Non-pigmented ciliary epithelial cell (primary cell): ENCODE measurements at places on chromosomes 13 and 19.

DNA sequence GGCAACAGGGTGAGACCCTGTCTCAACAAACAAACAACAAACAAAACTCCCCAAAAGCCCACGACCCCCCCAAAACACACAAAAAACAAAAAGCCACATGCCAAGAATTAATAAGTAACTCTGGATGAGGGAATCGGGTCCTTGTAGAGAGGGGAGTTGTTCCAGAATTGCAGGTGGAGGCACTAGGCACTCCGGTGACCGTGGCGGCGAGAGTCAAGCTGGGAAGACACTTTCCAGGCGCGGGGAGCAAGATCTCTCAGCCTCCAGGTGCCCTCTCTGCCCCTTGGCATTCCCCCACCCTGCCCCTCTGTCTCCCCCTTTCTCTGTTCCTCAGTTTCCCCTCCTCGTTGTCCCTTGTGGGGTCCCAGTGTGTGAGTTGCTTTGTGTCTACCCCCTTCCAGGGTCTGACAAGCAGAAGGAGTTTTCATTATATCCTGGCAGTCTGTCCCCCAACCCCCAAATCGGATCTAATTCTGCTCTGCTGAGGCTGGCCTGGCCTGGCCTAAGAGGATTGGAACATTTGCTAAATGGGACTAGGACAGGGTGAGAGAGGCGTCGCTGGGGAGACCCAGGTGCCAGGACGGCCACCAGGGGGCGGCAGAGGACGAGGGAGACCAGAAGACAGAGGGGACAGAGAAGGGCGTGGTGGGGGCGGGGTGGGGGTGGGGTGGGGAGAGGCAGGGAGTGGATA lies 8.3 kb upstream of the CRX start:
- DNase-seq, result no peak

DNA sequence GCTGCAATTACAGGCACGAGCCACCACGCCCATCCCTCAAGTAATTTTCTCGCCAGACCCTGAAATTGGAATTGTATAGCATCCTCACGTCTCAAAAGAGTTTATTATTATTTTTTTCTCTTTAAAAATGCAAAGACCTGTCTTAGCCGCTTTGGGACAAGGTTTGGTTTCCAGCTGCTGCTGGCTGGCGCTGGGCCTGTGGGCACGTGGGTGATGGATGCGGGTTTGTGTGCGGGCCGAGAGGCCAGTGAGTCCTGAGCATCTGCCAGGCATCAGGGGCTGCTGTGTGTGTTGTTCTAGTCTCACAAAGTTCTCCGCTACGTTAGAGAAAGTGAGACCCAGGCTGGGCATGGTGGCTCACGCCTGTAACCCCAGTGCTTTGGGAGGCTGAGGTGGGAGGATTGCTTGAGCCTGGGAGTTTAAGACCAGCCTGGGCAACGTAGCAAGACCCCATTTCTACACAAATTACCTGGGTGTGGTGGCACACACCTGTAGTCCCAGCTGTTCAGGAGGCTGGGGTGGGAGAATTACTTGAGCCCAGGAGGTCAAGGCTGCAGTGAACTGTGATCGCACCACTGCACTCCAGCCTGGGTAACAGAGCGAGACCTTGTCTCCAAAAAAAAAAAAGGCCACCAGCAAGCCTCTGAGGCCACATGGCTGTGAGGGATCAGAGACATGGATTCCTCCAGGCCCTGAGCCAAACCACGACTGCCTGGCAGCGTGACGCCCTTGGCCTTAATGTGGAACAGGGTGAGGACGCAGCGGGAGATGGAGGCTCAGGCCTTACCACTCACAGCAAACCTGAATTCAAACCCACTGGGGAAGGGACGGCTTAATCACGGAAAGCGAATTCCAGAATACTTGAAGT lies 4.7 kb upstream of the TMPRSS9 start:
- DNase-seq, result no peak

- no peak for DNase-seq
Measured at GRCh38 chr19:43684326-43684725, 14.4 kb upstream of the PLAUR start.

- no peak for DNase-seq
Measured at GRCh38 chr13:102875256-102875655, 29.4 kb downstream of the ERCC5 start.

DNA sequence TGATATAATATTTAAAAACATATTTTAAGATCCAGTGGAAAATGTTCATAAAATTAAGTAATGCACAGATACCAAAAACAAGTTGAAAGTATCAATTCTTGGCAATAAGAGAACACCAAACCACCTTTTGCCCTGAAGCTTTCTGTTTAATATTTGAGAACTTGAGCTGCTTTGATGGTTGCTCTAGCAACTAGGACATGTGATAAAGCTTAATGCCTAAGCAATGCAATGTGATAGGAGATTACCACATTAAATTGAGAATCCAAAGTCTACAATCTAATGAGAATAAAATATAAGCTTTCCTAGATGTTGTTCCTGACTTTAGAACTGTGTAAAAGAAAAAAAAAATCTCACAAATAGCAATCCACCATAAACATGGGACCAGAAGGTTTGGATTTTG lies 1367.5 kb upstream of the PCDH9 start:
- DNase-seq, result no peak

DNA sequence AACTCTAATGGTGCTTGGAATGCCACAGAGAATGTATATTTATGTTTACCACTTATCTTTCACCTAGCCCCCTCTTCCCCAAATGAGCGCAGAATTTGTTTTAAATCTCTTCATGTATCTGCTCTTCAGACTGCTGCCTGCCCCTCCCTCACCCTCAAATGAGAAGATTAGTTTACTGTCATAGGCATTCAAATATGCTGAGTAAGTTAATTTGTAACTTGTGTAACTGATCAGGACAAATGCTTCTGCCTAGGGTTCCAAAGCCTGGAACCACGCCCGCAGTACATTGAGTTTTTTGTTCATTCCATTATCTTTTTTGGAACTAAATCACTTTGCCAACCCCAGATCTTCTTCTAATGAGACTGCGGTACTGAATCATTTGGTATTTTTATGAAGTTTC lies 74.5 kb downstream of the ATP8A2 start:
- DNase-seq, result no peak

- no peak for DNase-seq
Measured at GRCh38 chr19:14761607-14762006, 16.8 kb downstream of the ADGRE2 start.

DNA sequence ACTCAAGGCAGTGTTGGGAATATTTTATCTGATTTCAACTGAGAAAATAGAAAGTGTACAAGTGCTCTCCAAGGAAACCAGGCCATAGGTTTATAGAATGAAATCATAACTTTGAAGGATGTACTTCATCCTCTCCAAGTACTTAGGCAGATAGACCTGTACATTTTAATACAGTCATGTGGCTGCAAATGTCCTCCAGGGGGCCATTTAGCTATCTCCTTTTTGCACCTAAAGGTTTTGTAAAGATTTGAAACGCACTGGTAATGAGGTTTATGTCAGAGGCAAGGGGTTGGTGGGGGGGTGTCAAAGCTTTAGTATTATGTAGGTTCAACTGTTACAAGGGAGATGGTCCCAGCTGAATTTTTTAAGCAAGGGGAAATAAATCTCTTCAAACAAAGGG lies 364.4 kb downstream of the DCT start:
- DNase-seq, result no peak

DNA sequence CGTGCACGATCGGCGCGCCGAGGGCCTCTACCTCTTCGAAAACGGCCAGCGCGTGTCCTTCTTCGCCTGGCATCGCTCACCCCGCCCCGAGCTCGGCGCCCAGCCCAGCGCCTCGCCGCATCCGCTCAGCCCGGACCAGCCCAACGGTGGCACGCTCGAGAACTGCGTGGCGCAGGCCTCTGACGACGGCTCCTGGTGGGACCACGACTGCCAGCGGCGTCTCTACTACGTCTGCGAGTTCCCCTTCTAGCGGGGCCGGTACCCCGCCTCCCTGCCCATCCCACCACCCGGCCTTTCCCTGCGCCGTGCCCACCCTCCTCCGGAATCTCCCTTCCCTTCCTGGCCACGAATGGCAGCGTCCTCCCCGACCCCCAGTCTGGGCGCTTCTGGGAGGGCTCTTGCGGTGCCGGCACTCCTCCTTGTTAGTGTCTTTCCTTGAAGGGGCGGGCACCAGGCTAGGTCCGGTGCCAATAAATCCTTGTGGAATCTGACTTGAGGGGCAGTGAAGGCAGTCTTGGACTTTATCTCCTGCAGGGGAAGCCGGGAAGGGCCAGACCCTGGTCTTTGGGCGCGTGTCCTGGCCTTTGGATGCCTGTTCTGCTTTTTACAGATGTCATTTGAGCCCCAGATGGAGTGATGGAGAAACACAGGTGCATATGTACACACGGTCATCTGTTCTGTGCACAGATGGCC lies 2.2 kb downstream of the CLEC11A start:
- DNase-seq, result no peak

DNA sequence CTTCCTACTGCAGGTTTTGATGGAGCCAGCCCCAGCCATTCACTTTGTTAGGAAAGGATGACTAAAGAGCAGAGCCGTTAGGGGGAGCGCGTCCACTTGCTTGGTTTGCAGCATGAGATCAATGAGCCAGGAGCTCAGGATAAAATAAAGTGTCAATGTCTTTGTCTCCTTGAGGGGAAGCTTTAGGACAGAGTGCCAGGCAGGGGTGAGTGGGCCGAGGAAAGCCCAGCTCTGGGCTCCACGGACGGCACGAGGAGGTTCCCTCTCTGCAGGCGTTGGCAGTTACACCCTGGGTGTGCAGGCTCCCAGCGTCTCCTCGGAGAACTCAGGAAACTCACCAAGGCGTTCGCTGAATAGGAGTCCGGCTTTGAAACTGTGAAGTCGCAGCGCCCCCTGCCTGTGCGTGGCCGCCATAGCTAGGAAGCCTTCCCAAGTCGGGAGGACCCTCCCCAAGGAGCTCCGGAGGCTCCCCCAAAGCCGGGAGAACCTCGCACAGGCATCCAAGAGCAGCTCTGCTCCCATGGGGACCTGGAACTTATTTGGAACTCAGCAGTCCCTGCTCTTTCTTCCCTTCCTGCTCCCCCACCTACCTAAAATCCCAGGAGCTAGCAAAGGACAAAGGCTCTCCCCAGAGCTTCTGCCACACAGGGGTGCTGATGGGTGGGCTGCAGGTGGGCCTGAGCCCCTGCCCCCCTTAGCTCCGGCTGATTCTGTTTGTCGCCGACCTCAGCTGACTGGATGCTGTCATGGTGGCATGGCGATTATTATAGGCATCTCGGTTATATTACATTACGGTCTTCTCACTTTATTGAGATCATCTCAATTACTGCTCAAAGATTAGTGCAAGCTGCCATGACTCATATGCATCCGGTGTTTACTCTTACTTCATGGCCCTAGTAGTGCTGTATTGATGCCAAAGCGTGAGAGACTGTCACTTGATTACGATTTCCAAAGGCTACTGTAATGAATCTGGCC lies 34.4 kb downstream of the GSX1 start:
- peak; percentile 47 for DNase-seq

DNA sequence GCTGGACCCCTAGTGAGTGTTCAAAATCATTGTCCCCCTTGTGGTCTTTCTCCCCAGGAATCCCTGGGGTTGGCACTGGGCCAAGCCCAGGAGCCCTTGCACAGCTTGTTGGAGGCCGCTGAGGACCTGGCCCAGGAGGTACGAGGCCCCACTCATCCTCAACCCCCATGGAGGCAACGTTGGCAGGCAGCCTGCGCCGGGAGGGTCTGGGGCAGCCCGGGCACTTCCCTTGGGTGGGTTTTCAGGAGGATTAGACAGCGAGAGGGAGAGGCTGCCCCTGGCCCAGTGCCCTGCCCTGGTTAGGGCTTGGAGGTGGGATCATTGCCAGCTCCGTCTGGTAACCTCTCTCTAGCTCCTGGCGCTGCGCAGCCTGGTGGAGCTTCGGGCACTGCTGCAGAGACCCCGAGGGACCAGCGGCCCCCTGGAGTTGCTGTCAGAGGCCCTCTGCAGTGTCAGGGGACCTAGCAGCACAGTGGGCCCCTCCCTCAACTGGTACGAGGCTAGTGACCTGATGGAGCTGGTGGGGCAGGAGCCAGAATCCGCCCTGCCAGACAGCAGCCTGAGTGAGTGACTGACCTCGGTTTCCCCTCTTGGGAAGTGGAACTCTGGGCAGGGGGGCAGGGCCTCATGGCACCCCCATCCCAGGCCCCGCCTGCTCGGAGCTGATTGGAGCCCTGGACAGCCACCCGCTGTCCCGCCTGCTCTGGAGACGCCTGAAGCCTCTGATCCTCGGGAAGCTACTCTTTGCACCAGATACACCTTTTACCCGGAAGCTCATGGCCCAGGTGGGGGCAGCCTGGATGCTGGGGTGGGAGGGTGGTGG lies 3.0 kb downstream of the ABCA7 start:
- no peak for DNase-seq

DNA sequence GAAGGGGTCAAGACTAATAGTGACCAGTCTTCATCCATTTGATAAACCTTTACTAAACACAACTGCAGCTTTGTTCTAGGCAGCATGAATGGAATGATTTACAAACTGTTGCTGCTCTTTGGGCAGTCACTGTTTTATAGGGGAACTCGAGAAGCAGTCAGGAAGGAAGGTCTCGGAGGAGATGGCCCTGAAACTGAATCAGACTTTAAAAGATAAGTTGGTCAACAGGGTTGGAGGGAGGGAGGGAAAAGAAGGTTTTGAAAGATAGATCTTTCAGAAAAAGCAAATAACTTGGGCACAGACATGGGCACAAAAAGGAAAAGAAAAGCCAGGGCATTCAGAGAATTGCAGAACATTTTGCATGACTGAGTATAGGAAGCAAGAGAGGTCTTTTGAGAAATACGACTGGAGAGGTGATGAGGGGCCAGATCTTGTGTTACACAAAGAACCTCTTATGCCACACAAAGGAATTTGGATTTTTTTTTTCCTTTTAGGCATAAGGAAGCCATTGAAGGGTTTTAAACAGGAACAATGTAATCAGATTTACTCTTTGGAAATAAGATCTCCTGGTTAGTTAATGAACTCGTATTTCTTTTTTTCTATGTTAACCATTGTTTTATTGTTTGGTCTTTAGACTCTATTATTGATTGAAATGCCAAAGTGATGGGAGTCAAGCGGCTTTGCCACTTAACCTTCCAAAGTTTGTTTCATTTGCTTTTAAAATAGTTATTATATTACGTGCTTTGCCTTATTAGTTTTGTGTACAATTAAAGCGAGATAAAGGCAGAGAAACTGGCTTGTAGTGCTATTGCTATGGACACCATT lies 37.5 kb upstream of the SACS start:
- no peak for DNase-seq

- no peak for DNase-seq
Measured at GRCh38 chr19:55673889-55674288, 1.1 kb upstream of the EPN1 start.

GRCh38 chr19:18499055-18499775 lies 22.7 kb downstream of the ELL start:
- DNase-seq, result no peak

GRCh38 chr19:2462635-2463421 lies 6.1 kb upstream of the LMNB2 start:
- DNase-seq, result peak; percentile 81

- peak; percentile 63 for DNase-seq
Measured at GRCh38 chr19:10817291-10818038, 18.5 kb downstream of the TMED1 start.
